ENCODE measurements at places on chromosomes 3 and 15.

DNA sequence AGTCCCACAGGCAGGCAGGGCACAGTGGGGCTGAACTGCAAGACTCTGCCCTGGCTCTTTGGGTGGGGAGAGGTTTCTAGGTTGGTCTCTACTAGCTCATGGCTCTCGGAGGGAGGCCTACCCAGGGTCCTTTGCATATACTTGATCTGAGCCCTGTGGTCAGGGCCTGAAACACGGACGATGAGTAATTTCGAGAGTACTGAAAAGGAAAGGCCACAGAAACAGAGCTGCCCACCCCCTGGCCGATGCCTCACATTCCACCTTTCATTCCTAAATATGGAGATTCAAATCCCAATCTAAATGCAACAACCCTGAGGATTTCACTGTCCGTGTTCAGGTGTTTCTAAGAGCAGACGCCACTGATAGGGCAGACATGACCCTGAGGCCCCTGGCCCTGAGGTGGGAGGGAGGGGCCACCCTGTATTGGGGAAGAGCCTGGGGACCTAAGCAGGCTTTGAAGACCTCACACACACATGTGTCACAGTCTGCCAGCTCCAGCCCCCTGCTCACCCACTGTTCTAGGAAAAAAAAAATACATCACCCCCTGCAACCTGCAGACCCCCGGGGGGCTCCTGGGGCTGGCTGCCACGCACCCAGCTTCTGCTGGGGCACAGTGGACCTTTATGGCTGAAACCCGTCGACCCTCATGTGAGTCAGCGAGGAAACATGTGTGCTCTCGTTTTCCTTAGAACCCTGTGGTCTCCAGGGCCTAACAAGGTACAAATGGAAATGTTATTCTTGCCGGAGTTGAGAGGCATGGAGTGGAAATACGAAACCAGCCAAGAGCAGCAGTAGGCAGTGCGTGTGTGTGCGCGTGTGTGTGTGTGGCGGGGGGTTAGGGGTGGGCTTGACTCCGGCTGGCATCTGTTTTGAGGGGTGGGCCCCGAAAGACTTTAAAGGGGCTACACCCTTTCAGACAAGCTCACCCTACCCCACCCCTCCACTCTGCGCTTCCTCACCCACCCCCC is 112.7 kb downstream of the CHSY1 start:
- DNase-seq = no peak

- peak; percentile 24 for DNase-seq
Observed at GRCh38 chr3:4897765-4898453, 81.3 kb upstream of the BHLHE40 start.

DNA sequence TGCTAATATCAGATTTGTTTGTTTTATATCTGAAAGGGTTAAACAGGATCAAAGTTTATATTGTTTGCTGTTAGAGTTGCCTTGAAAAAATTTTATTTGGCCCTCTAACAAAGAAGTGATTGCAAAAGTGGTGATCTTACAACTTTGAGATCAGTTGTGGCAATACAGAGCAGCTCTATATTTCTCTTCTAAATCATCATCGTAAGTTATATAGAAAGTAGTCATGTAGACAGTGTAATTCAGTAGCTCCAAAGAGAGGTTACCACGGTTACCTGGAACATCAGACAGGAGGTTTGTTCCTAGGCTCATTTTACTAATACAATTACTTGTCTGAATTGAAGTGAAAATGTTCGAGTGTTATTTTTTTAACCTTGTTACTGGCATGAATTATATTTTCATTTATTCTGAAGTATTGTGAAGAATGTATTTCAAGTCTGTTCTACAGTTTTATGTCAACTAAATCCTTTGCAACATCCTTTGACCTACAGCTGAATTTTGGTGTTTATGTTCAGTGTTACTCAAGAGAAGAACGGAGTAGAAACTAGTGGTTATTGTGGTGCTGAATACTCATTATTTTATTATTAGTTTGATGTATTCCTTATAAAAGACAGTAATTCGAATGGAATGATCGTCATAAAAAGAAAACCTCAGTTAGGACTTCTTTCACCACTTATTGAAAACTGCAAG is 214.2 kb downstream of the NAALADL2 start:
- DNase-seq = no peak

DNA sequence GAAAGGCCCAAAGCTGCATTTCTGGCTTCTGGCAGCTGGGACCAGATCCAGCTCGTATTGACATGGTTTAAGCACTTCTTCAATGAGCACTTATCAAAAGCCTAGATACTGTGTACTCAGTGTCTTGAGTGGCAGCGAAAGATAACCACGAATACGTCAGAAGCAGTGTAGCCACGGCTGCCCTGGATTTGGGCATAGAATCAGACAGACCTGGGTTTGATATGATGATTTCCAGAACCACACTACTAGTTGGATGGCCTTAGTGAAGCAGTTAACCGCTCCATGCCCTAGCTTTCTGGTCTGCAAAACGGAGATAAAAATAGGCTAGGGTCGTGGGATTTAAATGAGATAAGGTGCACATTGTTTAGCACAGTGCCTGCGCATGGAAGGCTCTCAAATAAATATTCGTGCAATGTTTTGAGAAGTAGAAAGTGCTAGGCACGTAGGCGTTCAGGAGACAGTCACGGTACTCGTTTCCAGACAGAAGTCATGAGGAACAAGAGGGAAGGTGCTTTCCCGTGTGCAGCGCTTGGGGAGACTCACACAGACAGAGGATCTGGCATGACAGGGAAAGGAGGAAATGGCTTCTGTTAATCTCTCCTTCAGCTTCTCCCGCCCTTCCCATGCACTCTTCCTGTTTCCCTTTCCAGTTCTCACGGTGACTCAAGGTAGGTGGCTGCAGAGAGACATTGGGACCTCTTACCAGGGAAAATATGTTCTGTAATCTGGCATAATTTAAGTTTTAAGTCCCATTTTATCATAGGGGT is 70.3 kb downstream of the CCNL1 start:
- DNase-seq = no peak

GRCh38 chr3:139797724-139798343 is 120.1 kb upstream of the NMNAT3 start:
- peak; percentile 70 for DNase-seq

GRCh38 chr3:112496366-112497067 is 2.8 kb downstream of the BTLA start:
- no peak for DNase-seq

DNA sequence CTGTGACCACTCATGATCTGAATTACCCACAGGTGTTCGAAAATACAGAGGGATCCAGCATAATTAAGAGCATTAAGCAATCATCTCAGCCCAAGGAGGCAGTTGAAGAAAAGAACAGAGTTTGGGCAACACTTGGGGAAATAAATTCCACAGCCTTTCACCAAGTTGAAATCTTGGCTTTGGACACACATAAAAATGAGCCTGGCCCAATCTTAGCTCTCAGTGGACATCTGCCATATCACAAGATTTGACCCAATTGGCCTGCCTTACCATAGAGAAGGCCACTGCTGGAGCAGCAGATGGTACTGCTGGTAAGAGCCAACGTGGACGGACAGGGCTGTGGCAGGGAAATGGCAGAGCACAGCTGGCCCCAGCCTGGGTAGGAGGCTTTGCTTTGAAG is 13.0 kb downstream of the FOXP1 start:
- no peak for DNase-seq

DNA sequence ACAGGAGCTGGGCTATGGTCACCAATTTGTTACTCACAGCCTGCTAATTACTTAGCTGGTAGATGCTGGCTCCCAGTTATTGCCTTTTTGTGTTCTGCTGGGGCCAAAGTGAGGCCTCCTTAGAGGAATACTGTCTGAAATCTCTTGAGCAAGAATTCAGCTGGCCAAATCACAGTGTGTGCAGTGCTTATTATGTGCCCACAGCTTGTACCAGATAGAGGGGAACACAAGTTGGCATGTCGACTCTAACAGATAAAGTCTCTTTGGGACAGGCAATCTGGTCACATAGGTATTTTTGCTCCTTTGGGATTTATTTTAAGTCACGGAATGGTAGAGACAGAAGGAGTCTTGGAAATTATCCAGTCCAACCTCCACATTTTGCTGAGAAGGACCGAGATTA is 6.3 kb upstream of the TMEM212 start:
- DNase-seq = no peak

GRCh38 chr15:69037482-69037881 is 23.0 kb downstream of the NOX5 start:
- DNase-seq = no peak

DNA sequence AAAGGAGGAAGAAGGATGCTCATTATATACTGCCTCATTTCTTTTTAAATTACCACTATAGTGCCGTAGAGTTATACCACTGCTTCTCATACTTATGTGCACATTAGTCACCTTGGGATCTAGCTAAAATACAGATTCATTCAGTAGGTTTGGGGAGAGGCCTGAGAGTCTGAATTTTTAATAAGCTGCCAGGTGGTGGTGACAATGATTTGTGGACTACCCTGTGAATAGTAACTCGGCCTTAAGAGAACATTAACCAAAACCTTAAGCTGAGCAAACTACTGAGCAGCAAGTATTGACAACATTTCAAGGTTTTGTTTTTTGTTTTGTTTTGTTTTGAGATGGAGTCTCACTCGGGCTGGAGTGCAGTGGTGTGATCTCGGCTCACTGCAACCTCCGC is 19.8 kb downstream of the UBA5 start:
- peak; percentile 40 for DNase-seq

DNA sequence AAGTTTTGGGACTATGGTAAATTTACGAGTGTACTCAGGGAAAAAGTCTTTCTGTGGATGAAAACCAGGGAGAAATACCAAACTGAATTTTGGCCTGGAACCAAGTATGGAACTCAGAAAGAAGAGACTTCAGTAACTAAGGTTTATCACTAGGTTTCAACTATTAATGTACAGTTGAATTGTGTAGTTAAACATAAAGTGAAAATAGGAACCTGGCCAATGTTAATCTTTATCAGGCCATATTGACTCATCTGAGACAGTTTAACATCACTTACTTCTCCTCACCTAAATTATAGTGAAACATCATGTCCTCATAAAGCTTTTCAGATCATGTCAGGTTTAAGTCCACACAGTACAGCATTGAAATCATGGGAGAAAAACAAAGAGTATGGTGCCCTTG is 197.7 kb downstream of the LSAMP start:
- DNase-seq = no peak

GRCh38 chr3:183310936-183311335 is 57.9 kb downstream of the B3GNT5 start:
- DNase-seq = no peak

- peak; percentile 87 for DNase-seq
Observed at GRCh38 chr3:149969110-149969939, 1.4 kb downstream of the PFN2 start.

GRCh38 chr15:40845511-40846284 is 1.9 kb downstream of the SPINT1 start:
- no peak for DNase-seq

GRCh38 chr3:127217596-127218453 is 24.9 kb downstream of the PRR23E start:
- peak; percentile 12 for DNase-seq

Data from myocyte (in vitro differentiated cells).